ENCODE measurements at places on chromosomes 11 and 22.
A peak's percentile ranks its signal among the peaks of the same experiment; 100 is the strongest.

- no peak overlapping the region for H3K4me3 ChIP-seq
- no peaks in the 10 kb centered on the region for H3K27me3 ChIP-seq
- H3K4me1 ChIP-seq = no peaks in the 10 kb centered on the region
Observed at GRCh38 chr11:37409124-37409523, 811.1 kb upstream of the RAG2 start.

DNA sequence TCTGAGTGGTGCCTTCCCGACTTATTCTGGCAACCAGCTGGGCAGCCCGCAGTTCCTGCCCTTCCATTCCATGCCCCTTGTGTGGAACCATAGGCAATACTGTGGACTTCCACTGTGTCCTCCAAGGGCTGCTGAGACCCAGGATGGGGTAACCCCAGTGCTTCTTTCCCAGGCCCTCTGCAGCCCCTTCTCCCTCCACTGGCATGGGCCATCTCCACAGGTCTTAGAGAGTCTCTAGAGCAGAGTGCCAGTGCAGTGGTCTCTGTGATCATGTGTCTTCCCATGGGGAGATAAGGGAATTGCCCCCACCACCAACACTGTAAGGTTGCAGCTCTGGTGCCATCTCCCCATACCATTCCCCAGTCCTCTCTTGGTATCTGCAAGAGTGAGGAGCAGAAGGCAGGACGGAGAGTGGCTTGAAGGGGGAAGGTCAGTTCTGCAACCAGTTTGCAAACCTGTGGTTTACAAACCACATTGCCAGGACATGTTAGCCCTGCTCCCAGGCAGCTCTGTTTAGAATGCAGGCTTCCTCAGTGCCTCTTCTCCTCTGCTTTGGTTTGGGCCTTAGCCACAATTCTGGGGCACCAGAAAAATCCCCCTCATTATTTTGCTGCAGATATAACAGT lies 20.9 kb upstream of the DRD2 start:
- no peaks in the 10 kb centered on the region for H3K27me3 ChIP-seq
- no peak overlapping the region for H3K4me3 ChIP-seq
- H3K27ac ChIP-seq = no peak overlapping the region
- no peaks in the 10 kb centered on the region for H3K36me3 ChIP-seq
- no peak for DNase-seq

DNA sequence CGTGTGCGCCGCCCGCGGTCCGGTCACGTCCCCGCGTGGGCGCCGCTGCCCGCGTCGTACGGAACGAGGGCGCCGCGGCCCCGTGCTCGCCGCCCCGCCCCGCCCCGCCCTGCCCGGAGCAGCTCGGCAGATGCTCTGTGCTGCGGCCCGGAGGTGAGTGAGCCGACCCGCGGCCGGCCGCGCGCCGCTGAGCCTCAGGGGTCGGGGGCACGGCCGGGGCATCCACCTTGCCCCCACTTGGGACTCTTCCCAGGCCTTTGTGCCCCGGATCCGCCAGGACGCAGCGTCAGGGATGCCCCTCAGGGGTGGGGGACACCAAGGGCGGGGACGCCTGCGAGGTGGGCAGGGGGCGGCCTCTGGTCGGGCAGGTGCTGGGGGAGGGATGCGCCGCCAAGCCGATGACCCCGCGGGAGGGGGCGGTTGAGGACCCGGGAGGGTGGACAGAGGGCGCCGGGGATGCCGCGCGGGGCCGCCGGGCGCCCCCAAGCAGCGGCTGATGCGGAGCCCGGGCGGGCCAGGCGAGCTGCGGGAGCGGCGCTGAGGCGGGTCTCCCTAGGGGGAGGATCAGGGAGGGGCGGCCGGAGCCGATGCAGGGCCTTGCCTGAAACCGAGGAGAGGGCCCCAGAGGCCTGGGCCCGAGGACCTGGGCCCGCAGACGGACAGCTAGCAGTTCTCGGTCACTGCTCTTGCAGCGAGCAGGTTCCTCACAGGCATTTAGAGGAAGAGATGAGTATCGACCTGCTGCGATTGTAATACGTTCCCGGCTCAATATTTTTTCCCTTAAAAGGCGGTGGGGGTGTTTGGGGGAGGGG lies at the start of gene GNAZ:
GNAZ (plus strand) TSS at position 102 of the 812 bp plus-strand sequence. CDS start 25,177 bp downstream, outside the sequence.
- no peaks in the 10 kb centered on the region for H3K27me3 ChIP-seq
- H3K4me1 ChIP-seq = no peaks in the 10 kb centered on the region
- H3K4me3 ChIP-seq = peak within 1 kb of the TSS; percentile 67
- H3K27ac ChIP-seq = no peak within 1 kb of the TSS
- no peaks in the 10 kb centered on the region for H3K36me3 ChIP-seq

DNA sequence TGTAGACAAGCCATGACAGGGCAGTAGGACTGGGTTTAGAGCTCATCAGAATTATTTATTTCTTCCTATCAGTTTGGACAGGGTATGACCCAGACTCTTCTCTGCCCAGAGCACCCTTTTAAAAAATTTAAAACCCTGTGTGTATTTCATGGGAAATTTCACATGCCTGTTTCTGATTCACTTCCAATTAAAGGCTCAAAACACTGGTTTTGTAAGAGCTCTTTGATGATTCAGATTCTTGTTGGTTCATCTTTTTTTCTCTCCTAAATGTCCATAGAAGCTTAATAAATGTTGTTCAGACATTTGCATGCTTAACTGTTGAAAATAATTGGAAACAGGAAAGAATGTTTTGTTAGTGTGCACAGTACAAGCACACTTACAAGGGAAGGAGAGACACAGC lies 13.8 kb downstream of the FLI1 start:
- H3K27me3 ChIP-seq = no peaks in the 10 kb centered on the region
- peak overlapping the region; percentile 1 for H3K27ac ChIP-seq
- H3K36me3 ChIP-seq = no peaks in the 10 kb centered on the region
- H3K4me1 ChIP-seq = no peaks in the 10 kb centered on the region
- DNase-seq = no peak

DNA sequence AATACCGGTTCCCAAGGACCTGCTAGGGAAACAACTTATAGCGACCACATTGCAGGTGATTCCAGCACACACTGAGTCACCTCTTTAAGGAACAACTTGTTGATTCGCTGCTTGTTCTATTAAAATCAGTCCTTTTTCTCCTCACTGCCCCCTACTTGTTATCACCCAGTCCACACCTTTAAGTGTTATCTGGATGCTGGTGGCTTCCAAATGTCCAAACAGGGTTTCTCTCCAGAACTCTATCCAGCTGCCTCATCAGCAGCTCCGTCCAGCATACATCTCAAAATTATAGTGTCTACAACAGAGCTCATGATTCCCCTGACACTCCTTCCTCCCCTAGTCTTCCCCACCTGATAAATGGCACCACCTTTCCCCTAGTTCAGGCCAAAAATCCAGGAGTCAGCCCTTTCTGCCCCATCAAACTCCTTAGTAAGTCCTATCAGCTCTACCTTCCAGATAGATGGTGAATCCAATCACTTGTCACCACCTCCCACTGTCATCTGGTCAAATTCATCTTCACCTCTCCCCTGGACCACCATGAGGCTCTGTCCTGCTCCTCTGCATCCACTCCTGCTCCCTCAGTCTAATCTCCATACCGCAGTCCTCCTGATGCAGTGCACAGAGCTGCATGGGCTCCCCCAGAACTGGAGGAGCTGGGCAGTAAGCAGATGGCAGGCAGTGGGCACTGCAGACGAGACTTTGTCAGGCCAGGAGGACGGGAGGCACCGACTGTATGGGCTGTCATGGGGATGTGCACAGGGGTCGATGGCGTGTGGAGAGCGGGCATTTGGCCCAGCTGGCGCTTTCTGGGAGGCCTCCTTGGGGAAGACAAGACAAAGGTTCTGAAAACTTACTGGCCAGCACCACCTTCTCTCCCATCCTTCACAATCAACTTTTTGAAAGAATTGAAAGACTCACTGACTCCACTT lies 19.3 kb downstream of the IL10RA start:
- H3K27me3 ChIP-seq = no peaks in the 10 kb centered on the region
- no peak overlapping the region for H3K27ac ChIP-seq
- DNase-seq = peak; percentile 54
- H3K4me1 ChIP-seq = peaks cover 20% of the 10 kb centered on the region
- H3K36me3 ChIP-seq = no peaks in the 10 kb centered on the region
